ENCODE measurements at places on chromosomes 7 and 10. TPM values are rescaled to one million over a fixed set of nuclear protein-coding genes. Genes with fewer than 3 reads are reported as not detected.

Gene OR2A1
- not detected for total RNA-seq

Gene SAP25
- 0.86 TPM for total RNA-seq

Gene SRGN
- total RNA-seq = 29.1 TPM

Gene NKX1-2
- total RNA-seq = 0.05 TPM

Gene NPM3
- 7.2 TPM for total RNA-seq

Gene SP8
- not detected for total RNA-seq

Gene HOXA2
- 0.15 TPM for total RNA-seq

Gene PTF1A
- total RNA-seq = not detected

Gene LIPF
- total RNA-seq = not detected

Gene NODAL
- total RNA-seq = not detected

Gene ITPRID1
- total RNA-seq = not detected

Gene AKR1B15
- total RNA-seq = not detected

Gene TFR2
- total RNA-seq = 689 TPM

Gene ZNF248
- 4.2 TPM for total RNA-seq

Gene PON3
- 256 TPM for total RNA-seq

Gene PPP1R3A
- not detected for total RNA-seq

Gene HACD1
- total RNA-seq = 2.9 TPM

Gene CLDN4
- total RNA-seq = 1.7 TPM

Gene PYROXD2
- total RNA-seq = 5.4 TPM

Gene URGCP
- 18.0 TPM for total RNA-seq

Gene MMD2
- not detected for total RNA-seq

Gene TUBB8
- total RNA-seq = not detected

Gene HOXA6
- not detected for total RNA-seq

Gene COX19
- total RNA-seq = 5.2 TPM

Gene CHAT
- total RNA-seq = not detected

Gene NPSR1
- total RNA-seq = not detected

Gene PWWP2B
- 5.8 TPM for total RNA-seq

Measured in left lobe of liver (tissue), 2 donors.